HTR-8/SVneo (cell line): ENCODE measurements at places on chromosomes 5 and 9.

GRCh38 chr9:93288341-93288740 is 104.4 kb downstream of the WNK2 start:
- no peak for DNase-seq

DNA sequence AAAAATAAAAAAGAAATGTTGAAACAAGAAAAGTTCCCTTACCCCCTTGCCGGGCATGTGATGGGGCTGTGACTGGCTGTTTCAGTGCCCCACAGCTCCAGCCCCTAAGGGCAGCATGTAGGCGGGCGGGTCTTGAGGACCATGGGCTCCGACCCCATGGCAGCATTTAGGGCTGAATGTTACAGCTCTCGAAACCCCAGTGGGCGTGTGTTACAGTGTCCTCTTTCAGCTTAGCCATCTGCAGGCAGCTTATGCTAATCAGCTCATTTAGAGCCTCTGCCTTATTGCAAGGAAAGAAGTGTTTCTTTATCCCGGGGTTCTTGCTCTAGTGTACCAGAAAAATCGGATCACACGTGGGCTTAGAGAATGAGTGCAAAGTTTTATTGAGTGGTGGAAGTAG is 497.4 kb upstream of the CYLC2 start:
- DNase-seq, result no peak

DNA sequence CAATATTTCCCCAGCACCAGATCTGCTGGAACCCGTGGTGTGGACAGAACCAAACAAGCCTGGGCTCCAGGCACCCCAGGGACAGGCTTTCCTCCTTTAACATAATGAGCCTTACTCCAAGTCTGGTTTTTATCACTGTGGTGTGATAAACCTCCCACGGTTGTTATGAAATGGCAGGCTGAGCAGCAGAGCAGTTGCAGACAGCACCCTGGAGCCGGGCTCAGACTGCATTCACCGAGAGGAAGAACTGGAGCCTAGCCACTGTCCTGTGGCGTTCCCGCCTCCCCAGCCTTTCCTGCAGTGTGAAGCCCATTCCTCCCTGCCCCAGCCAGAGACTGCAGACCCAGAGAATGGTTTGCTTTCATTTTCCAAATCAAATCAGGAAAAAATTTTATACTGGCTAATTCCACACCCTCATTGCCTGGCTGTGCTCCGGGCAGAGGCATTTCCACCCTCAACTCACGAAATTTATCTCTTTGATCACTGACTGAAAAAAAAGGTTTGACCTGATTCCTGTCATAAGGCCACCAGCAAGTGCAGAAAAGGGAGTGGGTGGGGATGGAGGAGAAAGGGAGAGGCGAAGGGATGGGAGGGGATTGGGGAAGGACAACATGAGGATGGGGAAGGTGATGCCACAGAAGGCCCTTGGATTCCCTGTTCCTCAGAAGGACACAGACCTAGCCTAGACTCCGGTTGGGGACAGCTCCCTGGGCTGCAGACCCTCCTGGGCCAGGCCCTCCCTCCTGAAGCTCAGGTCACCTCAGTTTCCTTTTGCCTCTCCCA is 18.9 kb downstream of the IPPK start:
- no peak for DNase-seq

GRCh38 chr5:180381428-180381827 is 28.3 kb upstream of the GFPT2 start:
- no peak for DNase-seq

DNA sequence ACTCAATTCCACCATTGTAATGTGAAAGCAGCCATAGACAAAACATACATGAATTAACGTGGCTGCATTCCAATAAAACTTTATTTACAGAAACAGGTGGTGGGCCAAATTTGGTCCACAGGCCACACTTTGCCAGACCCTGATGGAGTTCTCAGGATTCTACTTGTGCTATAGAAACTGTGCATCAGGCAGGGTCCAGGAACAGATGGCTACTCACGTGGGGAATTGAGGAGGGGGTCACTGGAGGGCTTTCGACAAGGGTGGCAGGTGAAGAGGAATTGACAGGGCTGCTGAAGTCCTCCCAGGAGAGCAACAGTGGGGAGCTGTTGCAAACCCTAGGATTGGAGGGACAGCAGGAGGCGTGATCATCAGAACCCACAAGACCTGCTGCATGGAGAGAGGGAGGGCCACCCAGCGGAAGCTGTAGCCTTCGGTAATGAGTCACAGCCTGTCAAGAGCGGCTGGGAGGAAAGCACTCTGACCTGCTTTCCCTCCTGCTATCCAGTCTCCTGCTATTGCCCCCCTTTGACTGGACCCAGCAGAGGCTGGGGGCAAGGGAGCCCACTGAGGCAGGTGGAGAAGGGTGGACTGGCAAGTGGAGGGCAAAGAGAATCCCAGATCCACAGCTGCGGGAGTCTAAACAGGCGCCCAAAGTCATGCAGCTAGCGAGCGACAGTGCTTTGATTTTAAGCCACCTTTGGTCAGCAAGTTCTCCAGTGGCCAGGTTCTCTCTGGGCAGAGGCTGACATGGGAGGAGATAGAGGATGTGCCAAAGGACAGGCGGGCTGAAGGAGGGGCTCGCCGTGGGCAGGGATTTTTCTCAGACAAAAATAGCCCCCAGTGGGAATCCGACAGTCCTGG is 138.3 kb upstream of the SMIM23 start:
- DNase-seq, result peak; percentile 83

DNA sequence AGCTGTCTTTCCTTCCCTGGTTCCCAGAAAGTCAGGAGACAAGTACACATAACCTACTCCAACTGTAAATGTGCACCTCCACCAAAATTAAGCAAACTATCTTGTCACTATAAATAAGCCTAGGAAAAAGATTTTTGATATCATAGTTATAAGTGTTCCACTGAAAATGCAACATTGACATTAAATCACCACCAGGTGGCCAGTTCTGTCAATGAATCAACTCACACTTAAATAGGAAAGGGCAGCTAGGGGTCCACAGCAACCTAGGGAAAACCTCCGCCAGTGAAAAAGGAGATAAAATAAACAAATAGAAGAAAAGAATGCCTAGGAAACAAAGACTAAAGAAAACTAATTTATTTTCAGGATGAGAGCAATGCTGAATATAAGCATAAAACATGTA is 243.0 kb upstream of the PTPRD start:
- DNase-seq, result no peak

- peak; percentile 24 for DNase-seq
Measured at GRCh38 chr9:96331236-96331947, 29.4 kb upstream of the HSD17B3 start.

- DNase-seq, result no peak
Measured at GRCh38 chr5:2584579-2585269, 166.8 kb downstream of the IRX2 start.

- DNase-seq, result no peak
Measured at GRCh38 chr9:131418143-131419025, 24.5 kb downstream of the PRRC2B start.

- DNase-seq, result no peak
Measured at GRCh38 chr5:104539618-104540350, 977.2 kb upstream of the NUDT12 start.

GRCh38 chr9:20553558-20554149 is 68.6 kb downstream of the MLLT3 start:
- DNase-seq, result no peak

DNA sequence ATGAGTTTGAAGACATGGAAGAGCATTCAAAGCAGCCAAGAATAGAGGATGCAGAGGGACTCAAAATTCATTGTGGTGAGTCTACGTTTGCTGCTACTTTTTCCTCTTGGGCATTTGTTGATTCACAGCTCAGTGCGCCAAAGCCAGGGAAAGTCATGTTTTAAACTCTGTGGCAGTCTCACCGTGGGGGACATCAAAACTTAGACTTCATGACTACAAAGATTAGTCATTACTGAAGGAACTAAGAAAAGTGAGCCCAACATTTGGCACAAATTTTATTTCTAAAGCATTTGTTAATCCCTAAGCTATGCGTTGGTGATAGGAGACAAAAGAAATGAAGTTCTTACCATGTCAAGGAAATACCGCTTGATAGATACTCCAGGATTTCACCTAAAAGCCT is 73.7 kb upstream of the MTAP start:
- no peak for DNase-seq

- no peak for DNase-seq
Measured at GRCh38 chr5:39730699-39731098, 305.9 kb upstream of the DAB2 start.

- no peak for DNase-seq
Measured at GRCh38 chr5:76720988-76721569, 5.2 kb downstream of the F2R start.

GRCh38 chr5:14193496-14193895 is 50.4 kb downstream of the TRIO start:
- DNase-seq, result no peak

DNA sequence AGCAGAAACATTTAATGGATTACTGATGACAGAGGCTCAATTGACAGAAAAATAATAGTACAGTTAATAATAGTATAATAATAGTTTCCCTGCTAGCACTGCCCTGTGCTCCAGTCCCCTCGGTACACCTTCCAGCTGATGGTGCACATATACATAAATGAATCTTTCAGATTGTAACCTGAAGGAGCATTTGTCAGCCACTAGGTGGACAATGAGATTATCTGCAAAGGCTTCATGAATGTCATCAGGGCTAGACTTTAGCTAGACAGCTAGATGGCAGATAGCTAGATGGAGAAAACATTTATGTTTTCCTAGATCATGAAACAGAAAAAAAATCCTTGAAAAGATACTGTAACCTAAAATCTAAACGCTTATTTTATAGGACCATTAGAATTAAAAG is 304.4 kb upstream of the SMC2 start:
- no peak for DNase-seq

- DNase-seq, result no peak
Measured at GRCh38 chr5:3845230-3845629, 249.6 kb downstream of the IRX1 start.

GRCh38 chr5:116947691-116948528 is 373.3 kb upstream of the SEMA6A start:
- DNase-seq, result peak; percentile 56

DNA sequence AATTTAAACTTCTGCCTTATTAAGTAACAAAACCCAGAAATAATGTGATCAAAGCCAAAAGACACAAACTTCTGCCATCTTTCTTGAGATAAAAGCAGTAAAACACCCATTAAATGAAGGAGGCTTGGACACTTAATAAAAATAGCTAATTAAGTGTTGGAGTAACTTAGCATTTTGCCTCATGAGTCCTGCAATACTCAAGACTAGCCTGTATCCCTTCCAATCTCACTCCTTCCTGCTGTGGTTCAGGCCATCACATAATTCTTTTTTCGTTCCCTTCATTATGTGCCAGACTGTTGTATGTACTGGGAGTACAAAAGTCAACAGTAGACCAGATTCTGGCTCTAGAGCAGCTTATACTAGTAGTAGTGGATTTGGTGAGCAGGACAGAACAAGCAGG is 250.2 kb downstream of the NFIB start:
- no peak for DNase-seq

- no peak for DNase-seq
Measured at GRCh38 chr5:57191986-57192385, 18.1 kb downstream of the GPBP1 start.
